ENCODE measurements at places on chromosomes 1 and 21.

- no peak for DNase-seq
These were observed 1.2 kb downstream of the HJV start for GRCh38 chr1:146020058-146021049.

DNA sequence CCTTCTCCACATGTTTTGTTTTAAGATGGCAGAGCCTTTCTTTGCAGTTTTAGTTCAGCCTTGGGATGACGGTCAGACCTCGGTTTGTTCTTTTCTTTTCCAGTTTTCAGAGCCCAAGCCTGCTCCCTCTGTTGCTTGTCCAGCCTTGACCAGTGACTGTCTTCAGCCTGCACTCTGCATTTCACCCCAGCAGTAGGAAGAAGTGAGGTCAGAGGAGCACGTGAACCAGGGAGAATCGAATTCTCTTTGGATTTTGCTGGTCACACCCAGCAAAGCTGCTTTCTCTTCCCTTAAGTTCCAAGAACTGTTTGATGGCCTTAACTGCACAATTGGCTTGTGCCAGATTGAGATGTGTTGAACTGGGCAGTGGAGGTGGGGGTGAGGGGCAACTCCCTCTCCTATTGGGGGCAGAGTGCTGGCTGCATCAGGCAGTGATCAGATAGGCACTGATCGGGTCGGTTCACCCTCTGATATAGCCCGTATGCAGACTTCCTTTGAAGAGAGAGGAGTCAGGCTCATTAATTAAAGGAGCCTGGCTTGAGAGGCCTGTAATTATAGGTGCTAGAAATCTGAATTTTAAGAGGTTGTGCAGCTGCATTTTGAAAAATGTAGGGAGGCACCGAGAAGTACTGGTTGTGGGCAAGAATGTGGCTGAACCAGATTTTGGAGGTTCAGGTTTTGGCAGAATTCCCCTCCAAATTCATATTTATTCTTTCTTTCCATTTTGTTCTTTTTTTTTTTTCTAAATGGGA lies 42.4 kb downstream of the PEX14 start:
- no peak for DNase-seq

DNA sequence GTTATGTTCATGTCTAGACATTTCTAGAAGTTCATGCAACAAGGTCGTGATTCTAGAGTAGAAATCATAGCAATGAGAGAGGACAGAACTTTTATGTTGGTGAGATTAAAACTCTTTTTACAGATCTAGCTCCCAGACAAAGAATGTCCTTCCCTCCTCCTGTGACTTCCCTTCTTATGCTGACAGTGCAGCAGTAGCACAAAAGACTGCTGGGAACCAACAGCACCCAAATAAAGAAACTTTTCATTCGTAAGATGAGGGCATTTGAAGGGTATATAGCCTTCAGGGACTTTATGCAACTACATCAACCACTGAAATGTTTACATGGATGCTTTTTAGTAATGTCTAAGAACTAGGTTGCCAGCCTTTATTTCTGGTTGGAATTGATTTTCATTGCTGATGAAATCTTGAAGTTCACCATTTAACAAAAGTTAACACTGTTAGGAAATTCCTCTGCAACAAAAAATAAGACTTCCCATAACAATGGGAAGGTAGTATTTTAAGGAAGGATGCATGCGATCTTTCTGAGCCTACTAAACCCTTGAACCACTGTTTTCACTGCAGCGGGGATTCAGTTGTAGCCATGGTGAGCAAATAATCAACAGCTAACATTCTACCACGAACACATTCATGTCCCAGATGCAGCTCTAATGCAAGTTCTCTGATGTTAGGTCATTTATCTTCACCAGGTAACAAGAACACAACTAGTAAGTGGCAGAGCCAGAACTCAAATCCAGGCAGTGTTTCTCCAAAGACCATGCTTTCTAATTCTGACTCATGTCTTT lies 672.8 kb downstream of the PTPRC start:
- no peak for DNase-seq

DNA sequence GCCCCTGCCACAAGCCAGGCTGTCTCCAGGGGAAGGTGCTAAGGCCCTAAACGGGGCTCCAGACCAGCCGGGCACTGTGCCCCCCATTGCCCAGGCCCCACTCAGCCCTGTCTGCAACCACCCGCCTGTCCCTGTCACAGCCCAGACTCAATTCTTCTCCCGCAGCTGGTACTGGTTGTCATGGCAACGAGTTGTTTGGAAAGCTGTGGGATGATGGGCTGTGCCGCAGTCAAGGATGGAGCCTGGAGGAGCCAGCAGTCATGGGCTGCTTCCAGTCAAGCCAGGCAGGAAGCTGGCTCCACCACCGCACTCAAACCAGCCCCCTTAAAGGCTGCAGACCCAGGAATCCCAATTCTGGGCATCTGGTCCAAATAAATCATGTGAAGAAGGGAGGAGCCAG lies 4.2 kb downstream of the SPOCD1 start:
- no peak for DNase-seq

GRCh38 chr1:183859831-183860230 lies 54.9 kb downstream of the RGL1 start:
- no peak for DNase-seq

GRCh38 chr1:23591460-23592208 lies 32.3 kb upstream of the ID3 start:
- DNase-seq: peak; percentile 65

Measured in activated CD4-positive, alpha-beta T cell treated with anti-CD3 and anti-CD28 coated beads, Interleukin-2, amount 50 U/mL, for 48 hours (primary cell).